Cardiac muscle cell (in vitro differentiated cells and primary cell): ENCODE measurements at places on chromosomes 6 and 20. TPM values are rescaled to one million over a fixed set of nuclear protein-coding genes. Genes with fewer than 3 reads are reported as not detected.

DNA sequence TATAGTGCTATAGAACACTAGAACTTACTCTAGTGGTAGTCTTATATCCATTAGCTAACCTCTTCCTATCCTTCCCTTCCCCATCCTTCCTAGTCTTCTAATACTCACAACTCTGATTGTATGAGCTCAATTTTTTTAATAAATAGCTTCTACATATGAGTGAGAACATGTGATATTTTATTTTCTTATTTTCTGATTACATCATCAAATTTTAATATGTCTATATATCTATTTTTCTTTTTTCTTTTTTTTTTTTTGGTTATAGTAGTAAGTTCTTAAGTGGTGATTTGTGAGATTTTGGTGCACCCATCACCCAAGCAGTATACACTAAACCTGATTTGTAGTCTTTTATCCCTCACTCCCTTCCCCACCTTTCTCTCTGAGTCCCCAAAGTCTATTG lies 112.5 kb downstream of the JAG1 start:
- no peak overlapping the region for H3K27ac ChIP-seq
- H3K4me3 ChIP-seq = no peak overlapping the region
- no peaks in the 10 kb centered on the region for H3K36me3 ChIP-seq
- H3K4me1 ChIP-seq = peaks cover 22% of the 10 kb centered on the region

DNA sequence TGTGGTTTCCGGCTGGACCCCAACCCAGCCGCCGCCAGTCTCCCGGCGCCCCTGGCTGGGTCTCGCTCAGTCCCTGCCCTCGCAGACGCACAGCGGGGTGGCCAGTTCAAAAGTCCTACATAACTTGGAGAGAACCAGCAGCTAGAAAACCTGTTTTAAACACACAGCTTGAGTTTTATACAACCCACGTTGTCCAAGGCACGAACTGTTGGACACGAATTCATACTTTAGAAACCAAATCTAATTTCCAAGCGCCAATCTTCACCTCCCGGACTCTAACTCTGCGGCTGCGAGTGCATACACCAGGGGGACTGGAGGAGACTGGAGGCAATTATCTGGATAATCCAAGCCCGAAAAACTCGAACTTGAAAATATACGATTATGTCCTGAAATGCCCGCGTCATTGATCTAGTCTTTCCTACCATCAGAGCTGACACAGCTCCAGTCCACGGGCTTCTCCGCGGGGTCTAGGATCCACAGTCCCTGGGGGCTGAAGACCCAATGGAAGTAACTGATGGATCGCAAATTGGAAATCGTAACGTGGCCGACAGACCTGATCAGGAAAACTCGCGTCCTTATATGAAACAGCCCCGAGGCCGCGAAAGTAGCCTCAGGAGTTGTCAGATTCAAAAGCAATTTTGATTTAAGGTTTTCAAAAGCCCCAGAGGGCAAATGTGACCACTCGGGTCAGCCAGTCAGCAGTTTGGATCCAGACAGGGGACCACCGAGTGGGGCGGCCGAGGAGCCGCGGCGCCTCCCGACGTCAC lies 843 bp upstream of the HEY2 start:
- peak overlapping the region; percentile 84 for H3K4me3 ChIP-seq
- peak overlapping the region; percentile 92 for H3K27ac ChIP-seq
- peaks cover 11% of the 10 kb centered on the region for H3K27me3 ChIP-seq
- peaks cover 11% of the 10 kb centered on the region for H3K36me3 ChIP-seq
- peaks cover 29% of the 10 kb centered on the region for H3K4me1 ChIP-seq
- DNase-seq = peak; percentile 35

DNA sequence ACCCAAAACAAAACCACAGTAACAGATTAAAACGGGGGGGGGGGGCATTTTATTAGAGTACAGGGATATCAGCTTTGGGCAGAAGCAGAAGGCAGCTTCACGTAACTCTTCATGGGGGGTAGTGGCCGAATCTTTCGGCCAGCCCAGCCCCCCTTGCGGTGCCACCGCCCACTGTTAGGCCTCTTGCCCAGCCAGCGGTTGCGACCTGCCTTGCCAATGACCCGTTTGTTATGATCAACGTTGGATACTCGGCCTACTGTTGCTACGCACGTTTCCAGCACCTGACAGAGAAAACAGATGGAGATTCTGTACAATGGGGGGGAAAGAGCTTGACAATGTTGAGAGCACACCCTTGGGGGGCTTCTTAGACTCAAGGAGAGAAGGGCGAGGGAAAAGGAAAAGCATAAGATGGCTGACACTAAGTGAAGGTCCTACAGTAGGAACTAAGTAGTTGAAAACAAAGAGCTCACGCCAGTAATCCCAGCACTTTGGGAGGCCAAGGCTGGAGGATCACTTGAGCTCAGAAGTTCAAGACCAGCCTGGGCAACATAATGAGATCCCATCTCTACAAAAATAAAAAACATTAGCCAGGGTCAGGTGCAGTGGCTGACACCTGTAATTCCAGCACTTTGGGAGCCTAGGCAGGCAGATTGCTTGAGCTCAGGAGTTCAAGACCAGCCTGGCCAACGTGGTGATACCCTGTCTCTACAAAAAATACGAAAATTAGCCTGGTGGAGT lies 724 bp upstream of the CUL7 start:
- peak overlapping the region; percentile 90 for H3K27ac ChIP-seq
- H3K36me3 ChIP-seq = peaks cover 12% of the 10 kb centered on the region
- no peaks in the 10 kb centered on the region for H3K27me3 ChIP-seq

- no peaks in the 10 kb centered on the region for H3K4me1 ChIP-seq
- no peak overlapping the region for H3K4me3 ChIP-seq
- no peaks in the 10 kb centered on the region for H3K27me3 ChIP-seq
- no peak for DNase-seq
- H3K27ac ChIP-seq = no peak overlapping the region
- no peaks in the 10 kb centered on the region for H3K36me3 ChIP-seq
Observed at GRCh38 chr6:431986-432385, 40.4 kb downstream of the IRF4 start.

Gene ANKRD6
- 13.7 and 21.5 TPM in 2 replicates for total RNA-seq

GRCh38 chr20:51660672-51661608 lies 107.2 kb downstream of the ATP9A start:
- H3K27ac ChIP-seq = no peak overlapping the region
- no peaks in the 10 kb centered on the region for H3K4me1 ChIP-seq
- H3K36me3 ChIP-seq = peaks cover under 1% of the 10 kb centered on the region
- no peak for DNase-seq
- no peaks in the 10 kb centered on the region for H3K27me3 ChIP-seq

DNA sequence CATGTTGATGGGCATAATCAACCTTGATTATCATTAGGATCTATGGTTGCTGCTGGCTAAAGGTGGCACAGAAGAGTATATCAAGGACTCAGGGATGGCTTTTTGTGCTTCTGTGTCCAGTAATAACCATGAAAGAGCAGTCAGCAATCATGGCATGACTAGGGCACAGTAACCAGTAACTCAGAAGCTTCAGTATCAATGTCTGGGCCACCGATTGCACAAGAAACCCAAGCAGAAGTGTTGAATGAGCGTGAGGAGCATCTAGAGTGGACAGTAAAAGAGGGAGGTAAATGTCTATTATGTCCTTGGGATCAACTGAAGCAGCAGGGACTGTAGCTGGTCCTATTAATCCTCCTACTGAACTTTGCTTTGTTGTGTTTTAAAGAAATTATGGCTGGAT lies 81.5 kb upstream of the F13A1 start:
- H3K36me3 ChIP-seq = no peaks in the 10 kb centered on the region
- H3K4me3 ChIP-seq = no peak overlapping the region
- H3K27ac ChIP-seq = no peak overlapping the region
- H3K27me3 ChIP-seq = no peaks in the 10 kb centered on the region
- DNase-seq = no peak

- no peaks in the 10 kb centered on the region for H3K4me1 ChIP-seq
- no peak overlapping the region for H3K4me3 ChIP-seq
- no peak overlapping the region for H3K27ac ChIP-seq
- no peaks in the 10 kb centered on the region for H3K36me3 ChIP-seq
Observed at GRCh38 chr20:41650231-41650948, 32.2 kb upstream of the CHD6 start.

GRCh38 chr6:348860-349396 lies 42.6 kb upstream of the IRF4 start:
- no peaks in the 10 kb centered on the region for H3K27me3 ChIP-seq
- no peak for DNase-seq
- H3K4me3 ChIP-seq = no peak overlapping the region
- no peaks in the 10 kb centered on the region for H3K36me3 ChIP-seq
- no peaks in the 10 kb centered on the region for H3K4me1 ChIP-seq

GRCh38 chr6:139149383-139149782 lies 14.5 kb downstream of the HECA start:
- H3K4me3 ChIP-seq = no peak overlapping the region
- peaks cover 24% of the 10 kb centered on the region for H3K4me1 ChIP-seq
- DNase-seq = peak; percentile 75
- H3K27ac ChIP-seq = no peak overlapping the region
- no peaks in the 10 kb centered on the region for H3K27me3 ChIP-seq
- H3K36me3 ChIP-seq = no peaks in the 10 kb centered on the region

Gene NHSL1
- total RNA-seq = 8.4 and 11.3 TPM in 2 replicates

DNA sequence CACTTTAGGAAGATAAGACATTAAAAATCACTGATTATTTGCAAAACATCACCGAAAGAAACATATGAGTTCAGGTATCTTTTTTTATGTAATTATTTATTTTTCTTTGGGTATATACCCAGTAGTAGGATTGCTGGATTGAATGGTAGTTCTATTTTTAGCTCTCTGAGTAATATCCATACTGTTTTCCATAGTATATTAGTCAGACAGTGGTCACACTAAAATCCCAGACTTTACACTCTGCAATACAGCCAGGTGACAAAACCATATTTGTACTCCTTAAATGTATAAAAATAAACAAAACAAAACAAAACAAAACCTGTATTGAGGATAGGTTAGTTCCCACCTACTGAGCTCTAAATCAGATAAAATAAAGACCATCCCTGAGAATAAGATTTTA lies 1024.3 kb upstream of the EYS start:
- no peak overlapping the region for H3K27ac ChIP-seq
- H3K36me3 ChIP-seq = no peaks in the 10 kb centered on the region

- no peak for DNase-seq
- H3K27ac ChIP-seq = no peak overlapping the region
- no peak overlapping the region for H3K4me3 ChIP-seq
- H3K27me3 ChIP-seq = no peaks in the 10 kb centered on the region
- H3K36me3 ChIP-seq = no peaks in the 10 kb centered on the region
Observed at GRCh38 chr6:127131772-127132376, 13.4 kb downstream of the RSPO3 start.

GRCh38 chr6:12160326-12160725 lies 129.8 kb upstream of the EDN1 start:
- DNase-seq = peak; percentile 59
- no peaks in the 10 kb centered on the region for H3K27me3 ChIP-seq
- no peak overlapping the region for H3K4me3 ChIP-seq
- H3K36me3 ChIP-seq = peaks cover 30% of the 10 kb centered on the region
- H3K4me1 ChIP-seq = no peaks in the 10 kb centered on the region
- no peak overlapping the region for H3K27ac ChIP-seq

GRCh38 chr6:119449331-119450156 lies 100.0 kb upstream of the MAN1A1 start:
- no peaks in the 10 kb centered on the region for H3K36me3 ChIP-seq
- no peaks in the 10 kb centered on the region for H3K27me3 ChIP-seq
- H3K4me1 ChIP-seq = peaks cover 7% of the 10 kb centered on the region
- no peak overlapping the region for H3K4me3 ChIP-seq
- no peak overlapping the region for H3K27ac ChIP-seq

- no peak overlapping the region for H3K27ac ChIP-seq
- H3K36me3 ChIP-seq = no peaks in the 10 kb centered on the region
- no peak for DNase-seq
- no peaks in the 10 kb centered on the region for H3K27me3 ChIP-seq
Observed at GRCh38 chr6:24554474-24554873, 59.7 kb downstream of the ALDH5A1 start.

DNA sequence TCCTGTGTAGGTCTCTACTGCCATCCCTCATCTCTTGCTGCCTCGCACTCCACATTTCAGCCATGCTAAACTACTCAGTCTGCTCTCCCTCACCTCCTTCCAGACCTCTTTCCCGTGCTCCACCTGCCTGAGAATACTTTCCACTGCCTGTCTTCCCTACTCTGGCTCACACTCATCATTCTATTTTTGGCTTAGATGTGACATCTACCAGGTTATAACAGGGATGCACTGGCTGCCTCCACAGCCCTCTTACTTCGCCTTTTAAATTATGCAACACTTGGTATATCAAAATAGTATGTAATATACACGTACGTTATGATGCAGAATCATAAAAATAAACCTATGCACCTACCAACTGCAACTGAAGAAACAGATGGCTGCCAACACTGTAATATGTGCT lies 222.8 kb upstream of the DTNBP1 start:
- H3K4me3 ChIP-seq = no peak overlapping the region
- H3K27me3 ChIP-seq = no peaks in the 10 kb centered on the region
- no peaks in the 10 kb centered on the region for H3K4me1 ChIP-seq
- no peak overlapping the region for H3K27ac ChIP-seq
- DNase-seq = no peak
- H3K36me3 ChIP-seq = no peaks in the 10 kb centered on the region

Gene SNAI1
- total RNA-seq = 6.3 and 13.4 TPM in 2 replicates

- no peak overlapping the region for H3K4me3 ChIP-seq
- H3K27ac ChIP-seq = no peak overlapping the region
- no peak for DNase-seq
- peaks cover 8% of the 10 kb centered on the region for H3K4me1 ChIP-seq
- no peaks in the 10 kb centered on the region for H3K36me3 ChIP-seq
Observed at GRCh38 chr6:108132863-108133262, 33.0 kb upstream of the NR2E1 start.

DNA sequence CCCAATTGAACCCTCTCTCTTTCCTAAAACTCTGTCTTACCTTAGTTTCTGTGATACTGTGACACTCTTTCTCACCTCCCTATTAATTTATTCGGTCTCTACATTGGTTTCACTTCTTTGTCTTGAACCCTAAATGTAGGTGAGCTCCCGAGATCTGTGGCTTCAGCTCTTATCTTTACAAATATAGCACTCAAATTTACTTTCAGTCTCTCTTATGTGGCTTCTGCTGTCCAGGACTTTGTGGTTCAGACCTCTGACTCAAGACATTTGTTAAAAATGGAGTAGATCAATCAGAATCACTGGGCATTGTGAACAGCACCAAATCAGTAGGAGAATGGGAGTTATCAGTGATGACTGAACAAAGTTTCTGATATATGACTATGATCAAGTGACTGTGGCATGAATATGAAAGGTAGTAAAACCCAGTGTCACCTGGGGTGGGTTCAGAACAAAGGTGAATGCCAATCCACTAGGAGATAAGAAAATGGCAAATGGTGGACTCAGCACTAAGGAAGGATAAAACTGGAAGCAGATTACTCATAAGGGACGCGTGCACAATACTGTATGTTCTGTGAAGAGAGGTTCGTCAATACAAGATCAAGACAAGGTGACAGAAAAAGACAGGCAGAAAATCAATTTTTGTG lies 27.2 kb downstream of the IL17F start:
- peaks cover 2% of the 10 kb centered on the region for H3K27me3 ChIP-seq
- H3K36me3 ChIP-seq = no peaks in the 10 kb centered on the region
- no peaks in the 10 kb centered on the region for H3K4me1 ChIP-seq
- no peak overlapping the region for H3K27ac ChIP-seq
